ENCODE measurements at places on chromosomes 4 and X. TPM values are rescaled to one million over a fixed set of nuclear protein-coding genes. Genes with fewer than 3 reads are reported as not detected.

The PABPC5 gene
- total RNA-seq = 8.4 TPM

The FAM9B gene
- not detected for total RNA-seq

The STOX2 gene
- 40.6 TPM for total RNA-seq

The C4orf36 gene
- 3.7 TPM for total RNA-seq

The ACE2 gene
- 1.7 TPM for total RNA-seq

The TEX13D gene
- not detected for total RNA-seq

All from camera-type eye (tissue), 1 donor.